T-helper 17 cell (primary cell): ENCODE measurements at places on chromosomes 5 and 9.

DNA sequence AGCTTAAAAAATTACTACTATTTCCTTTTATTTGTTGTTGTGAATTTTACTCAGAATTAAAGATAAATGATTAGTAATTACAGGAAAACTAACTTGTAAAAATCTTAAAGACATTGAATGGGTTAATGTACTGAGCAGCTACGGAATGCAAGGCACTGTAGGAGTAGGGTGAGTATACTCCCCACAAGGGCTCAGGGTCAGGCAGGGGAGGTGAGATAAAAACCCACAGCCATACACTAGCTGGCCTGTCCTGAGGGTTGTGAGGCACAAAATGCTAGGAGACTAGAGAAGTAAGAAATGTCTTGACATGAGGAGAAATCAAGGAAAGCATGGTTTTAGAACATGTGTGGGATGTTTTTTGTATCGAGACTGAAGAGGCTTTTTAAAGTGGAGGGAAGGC is 13.4 kb downstream of the ZBED3 start:
- no peak for DNase-seq

DNA sequence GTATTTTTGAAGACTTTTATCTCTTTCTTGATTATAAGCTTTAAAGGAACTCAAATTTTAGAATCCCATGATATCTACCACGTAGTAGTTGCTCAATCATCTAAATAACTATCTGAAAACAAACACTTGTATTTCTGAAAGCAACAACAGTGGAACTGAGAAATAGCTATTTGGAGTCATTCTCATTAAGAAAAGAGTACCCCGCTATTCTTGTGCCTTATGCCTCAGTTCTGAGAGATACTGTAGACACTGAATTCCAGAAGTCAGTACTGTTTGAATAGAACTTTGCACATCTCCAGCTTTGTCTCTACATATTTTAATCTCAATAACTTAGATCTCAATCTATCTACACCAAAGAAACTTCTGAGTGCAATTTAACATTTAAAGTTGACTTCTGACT is 11.4 kb downstream of the CHD1 start:
- no peak for DNase-seq

DNA sequence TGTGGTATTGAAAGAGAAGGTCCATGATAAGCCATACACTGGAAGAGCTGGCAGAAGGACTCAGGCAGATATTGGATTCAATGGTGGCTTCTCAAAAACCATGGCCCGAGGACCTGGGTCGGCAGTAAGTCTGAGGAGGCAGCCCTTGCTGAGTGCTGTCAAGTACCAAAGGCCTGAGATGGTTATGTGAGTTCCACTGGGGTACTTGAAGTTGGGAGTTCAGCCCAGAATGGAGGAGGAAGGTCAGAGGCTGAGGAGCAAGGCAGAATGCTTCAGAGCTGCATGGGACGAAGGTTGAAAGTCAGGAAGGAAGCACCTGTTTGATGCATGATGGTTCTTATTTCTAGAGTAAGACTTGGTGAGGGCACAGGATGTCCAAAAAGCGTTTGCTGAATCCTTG is 194.9 kb downstream of the DIRAS2 start:
- no peak for DNase-seq

DNA sequence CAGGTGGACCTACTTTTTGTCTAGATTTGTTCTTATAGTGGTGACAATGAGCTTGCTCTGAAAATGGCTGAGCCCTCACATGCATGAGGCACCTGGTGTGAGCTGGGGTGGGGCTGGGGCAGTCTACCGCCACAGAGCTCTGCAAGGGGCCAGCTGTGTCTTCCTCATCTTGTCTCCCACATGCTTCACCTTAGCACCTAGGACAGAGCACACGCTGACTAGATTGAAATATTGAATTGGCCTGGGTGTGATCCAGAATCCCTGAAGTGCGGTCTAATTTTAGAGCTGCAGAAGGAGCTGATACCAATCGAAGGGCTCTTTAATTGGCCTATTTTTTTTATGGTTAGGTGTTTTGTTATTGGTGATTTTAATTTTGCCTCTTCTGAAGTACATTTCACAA is 126.1 kb upstream of the NFIB start:
- no peak for DNase-seq

GRCh38 chr9:126248680-126249079 is 77.9 kb upstream of the MVB12B start:
- DNase-seq, result no peak

DNA sequence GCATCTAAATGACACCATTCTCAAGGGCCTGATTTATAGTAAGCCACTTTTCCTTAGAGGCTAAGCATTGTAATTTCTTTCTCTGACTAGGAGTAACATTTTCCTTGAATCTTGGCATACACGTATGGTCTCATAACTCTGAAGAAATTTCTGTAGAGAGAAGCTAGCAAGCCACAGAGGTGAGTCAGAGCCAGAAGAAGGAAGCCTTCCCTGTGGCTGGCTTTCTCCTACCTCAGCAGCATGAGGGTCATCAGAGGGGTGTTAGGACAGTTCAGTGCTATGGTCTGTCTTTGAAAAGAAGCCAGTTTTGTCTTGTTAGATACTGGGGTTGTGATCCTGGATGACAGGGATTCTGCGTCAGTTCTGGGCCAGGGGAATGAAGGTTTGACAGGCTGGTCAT is 3.2 kb downstream of the SNX30 start:
- DNase-seq, result no peak

DNA sequence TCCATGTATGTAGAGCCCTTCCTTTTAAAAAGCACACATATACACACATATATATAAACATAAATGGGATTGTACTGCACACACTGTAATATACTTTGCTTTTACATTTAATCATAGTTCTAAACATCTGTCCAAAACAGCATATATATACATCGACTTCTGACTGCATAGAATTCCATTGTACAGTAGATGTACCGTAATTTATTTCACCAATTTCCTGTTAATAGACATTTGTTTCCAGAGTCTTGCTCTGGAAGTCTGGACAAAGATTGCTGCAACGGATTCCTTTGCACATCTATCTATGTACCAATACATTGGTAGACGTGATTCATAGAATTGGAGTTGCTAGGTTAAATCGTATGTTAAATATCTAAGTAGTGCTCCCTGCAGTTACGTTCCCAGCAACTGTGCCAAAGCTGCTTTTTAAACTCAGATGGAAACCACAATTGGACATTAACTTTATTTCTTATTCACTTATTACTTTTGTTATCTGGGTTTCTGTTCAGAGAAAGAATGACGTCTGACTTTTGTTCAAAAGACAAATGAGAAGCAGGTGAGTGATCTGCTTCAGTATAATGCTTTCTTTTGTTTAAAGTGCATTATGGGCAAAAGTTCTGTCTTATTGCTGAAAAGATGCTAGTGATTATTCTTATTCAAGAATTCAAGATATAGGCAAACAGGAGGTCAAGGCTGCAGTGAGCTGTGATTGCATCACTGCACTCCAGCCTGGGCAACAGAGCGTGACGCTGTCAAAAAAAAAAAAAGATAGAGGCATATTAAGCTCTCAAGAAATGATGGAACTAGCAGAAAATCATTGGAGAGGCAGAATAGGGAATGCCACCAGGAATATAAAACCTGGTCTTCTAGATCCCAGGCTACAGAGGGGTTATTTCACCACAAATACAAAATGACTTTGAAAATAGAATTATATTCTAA is 138.2 kb downstream of the FGF1 start:
- no peak for DNase-seq

GRCh38 chr9:98227883-98228282 is 27.6 kb downstream of the TBC1D2 start:
- no peak for DNase-seq

- no peak for DNase-seq
These were observed 13.1 kb upstream of the DCAF12 start for GRCh38 chr9:34139477-34140146.

GRCh38 chr9:125496313-125496834 is 210.6 kb downstream of the MAPKAP1 start:
- DNase-seq, result no peak

DNA sequence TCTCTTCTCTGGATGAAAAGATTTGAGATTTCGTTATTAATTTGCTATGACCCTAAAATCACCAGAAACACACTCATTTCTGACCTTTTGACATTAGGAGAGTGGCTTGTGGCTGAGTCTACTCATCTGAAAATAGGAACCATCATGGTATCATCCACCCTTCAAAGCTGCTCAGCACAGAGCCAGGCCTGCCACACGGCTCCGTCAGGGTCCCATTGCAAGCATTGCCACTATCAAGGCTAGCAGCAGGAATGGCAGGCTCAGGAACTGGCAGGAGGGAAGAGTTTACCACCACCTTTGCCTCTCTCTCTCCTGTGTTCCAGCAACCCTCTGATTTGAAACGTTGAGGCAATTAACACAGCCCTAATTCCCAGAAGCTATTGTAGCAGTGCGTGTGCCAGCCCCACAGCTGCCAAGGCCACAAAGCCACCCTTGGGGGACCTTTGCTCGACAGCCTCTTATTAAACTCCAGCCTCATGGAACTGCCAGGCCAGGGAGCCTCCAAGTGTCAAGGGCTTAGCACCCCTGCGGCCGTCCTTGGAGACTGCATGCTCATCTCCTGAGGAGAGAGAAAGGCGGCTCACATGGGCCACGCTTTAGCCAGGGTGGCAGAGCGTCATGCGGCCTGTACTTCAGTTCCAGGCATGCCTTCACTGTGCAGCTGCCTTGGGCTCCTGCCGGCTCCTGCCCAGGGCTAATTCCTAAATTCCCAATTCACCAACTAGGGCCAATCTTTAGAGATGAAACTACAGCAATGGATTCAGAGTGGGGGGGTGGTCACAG is 145.9 kb downstream of the ROR2 start:
- DNase-seq, result no peak
